CD4-positive, alpha-beta T cell treated with Interleukin-6 at 100 ng/mL for 8 hours (primary cell): ENCODE measurements at places on chromosomes 1 and 21.
A peak's percentile ranks its signal among the peaks of the same experiment; 100 is the strongest.

DNA sequence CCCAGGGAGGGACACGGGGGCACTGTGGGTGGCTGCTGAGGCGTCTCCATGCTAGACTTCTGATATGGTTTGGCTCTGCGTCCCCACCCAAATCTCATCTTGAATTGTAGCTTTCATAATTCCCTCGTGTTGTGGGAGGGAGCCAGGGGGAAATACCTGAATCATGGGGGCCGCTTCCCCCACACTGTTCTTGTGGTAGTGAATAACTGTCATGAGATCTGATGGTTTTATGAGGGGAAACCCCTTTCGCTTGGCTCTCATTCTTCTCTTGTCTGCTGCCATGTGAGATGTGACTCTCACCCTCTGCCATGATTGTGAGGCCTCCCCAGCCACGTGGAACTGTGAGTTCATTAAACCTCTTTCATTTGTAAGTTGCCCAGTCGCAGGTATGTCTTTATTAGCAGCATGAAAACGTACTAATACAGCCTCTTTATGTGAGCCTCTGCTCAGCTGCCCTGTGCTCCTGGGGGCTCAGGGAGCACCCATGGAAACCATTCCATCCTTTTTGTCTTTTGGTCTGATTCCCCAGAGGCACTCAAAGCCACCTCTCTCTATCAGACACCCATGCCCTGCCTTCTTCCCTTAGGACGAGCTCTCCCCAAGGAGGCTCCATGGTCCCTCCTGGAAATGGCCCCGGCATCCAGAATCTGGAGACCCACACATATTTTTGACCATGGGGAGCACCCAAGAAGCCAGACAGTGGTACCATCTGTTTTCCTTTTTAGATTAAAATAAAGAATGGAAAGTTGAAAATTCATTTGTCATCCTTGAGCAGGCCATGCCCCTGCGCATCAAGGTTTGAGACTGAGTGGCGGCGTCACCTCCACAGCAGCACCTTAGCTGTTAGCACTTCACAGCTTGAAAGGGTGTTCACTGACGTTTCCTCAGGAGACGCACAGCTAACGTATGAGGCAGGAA is 65.9 kb upstream of the FAM20B start:
- no peak for DNase-seq

DNA sequence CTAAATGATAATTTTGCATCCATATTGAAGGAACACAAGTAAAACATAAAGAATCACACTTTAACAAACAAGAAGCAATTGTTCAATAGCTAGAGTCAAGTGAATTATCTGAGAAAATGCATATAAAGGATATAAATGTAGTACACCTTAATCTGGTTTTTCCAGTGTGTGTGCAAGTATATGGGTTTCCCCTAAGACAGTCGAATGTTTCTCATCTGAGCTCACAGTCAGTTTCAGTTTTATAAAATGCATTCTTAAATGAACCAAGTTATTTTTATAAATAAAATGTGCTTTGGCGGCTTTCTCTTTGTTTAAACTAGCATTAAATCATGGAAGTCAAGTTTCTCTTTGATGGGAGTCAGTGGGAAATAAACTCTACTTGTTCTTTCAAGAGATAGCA is 125.9 kb downstream of the PTPRC start:
- no peak for DNase-seq

DNA sequence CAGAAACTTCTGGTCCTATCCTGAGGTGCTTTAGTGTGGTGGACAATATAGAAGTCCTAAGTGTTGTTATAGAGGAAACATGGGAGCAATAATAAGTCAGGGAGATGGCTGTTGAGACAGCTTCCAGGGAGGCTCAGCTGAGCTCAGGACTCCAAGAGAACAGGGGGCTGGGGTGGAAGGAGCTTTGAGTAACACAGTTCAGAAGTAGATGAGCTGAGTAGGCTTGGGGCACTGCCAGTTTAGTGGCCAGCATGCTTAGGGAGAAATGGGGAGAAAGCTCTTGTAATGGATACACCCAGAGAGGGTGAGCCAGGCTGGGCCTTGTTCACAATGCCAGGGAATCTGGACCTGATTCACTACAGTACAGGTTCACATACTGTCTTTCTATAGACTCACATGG is 201.6 kb downstream of the DAB1 start:
- no peak for DNase-seq

GRCh38 chr21:45513003-45513717 is 29.1 kb downstream of the SLC19A1 start:
- DNase-seq: no peak

DNA sequence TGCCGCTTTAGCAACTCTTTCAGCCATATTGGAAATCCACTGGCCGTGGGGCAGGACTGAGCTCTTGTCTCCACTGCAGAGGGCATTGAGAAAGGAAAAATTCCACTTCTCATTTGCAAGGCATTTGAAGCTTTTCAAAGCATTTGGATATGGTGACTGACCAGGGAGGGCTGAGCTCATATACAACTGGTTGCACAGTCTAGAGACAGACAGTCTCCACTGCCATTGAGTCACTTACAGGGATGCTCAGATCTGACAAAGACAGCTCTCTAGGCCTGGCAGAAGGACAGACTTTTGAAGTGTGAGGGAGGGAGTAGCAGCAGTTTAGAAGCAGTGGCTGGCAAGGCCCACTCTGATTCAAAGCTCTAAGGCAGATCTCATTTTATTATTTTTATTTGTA is 24.2 kb downstream of the NCF2 start:
- no peak for DNase-seq

DNA sequence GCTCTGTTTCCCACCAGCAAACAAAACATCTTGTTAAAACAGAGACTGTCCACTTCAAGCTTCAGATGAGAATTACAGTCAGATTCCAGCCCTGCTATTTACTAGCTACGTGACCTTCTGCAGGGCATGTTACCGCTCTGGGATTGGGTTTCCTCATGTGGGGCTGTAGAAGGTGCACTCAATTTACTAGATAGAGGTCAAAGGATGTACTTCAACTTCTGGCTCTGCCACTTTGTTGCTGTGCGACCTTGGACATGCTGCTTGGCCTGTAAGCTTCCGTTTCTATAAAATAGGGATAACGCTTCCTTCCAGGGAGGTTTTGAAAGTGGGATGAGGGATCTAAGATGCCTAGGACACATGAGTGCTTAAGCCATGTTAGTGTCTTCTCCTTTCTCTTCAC is 46.0 kb upstream of the LRIG2 start:
- DNase-seq: no peak

DNA sequence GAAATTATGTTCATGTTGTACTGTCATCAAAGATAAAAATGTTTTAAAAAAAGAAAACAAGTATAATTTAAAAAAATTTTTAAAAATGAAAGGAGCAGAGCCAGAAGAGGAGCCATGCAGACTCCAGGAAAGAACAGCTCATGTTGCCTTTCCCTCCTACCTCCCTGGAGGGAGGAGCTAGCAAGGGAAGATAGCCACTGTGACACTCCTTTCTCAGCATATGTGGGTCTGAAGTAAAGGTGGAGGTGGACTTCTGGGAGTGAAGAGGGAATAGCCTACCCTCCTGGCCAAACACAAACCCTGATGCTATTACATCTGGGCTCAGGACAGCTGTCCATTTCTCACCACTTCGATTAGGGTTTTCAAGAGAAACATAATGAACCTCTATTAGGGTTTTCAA is 54.2 kb downstream of the SLC2A1 start:
- DNase-seq: no peak

GRCh38 chr1:240255922-240256321 is 164.2 kb downstream of the FMN2 start:
- no peak for DNase-seq

- DNase-seq: no peak
Measured at GRCh38 chr1:183188240-183188639, 2.2 kb downstream of the LAMC2 start.

DNA sequence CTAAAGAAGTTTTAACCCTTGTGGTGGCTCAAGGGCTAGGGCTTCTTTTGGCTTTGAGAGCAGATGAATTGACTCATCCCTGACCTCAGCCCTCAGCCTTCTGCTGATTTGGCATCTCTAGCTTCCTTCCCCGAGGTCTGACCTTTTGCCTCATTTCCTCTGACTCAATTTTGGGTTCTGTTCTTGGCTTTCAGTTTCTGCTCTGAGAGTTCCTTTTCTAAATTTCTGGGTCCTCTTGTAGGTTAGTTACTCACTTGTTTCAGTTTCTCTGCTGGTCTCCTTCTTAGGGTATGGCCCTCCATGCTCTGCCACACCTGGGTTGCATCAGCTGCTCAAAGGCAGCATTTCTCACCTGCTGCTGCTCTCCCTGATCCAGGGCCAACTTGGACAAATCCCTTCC is 19.4 kb downstream of the PDE4B start:
- DNase-seq: peak; percentile 7

DNA sequence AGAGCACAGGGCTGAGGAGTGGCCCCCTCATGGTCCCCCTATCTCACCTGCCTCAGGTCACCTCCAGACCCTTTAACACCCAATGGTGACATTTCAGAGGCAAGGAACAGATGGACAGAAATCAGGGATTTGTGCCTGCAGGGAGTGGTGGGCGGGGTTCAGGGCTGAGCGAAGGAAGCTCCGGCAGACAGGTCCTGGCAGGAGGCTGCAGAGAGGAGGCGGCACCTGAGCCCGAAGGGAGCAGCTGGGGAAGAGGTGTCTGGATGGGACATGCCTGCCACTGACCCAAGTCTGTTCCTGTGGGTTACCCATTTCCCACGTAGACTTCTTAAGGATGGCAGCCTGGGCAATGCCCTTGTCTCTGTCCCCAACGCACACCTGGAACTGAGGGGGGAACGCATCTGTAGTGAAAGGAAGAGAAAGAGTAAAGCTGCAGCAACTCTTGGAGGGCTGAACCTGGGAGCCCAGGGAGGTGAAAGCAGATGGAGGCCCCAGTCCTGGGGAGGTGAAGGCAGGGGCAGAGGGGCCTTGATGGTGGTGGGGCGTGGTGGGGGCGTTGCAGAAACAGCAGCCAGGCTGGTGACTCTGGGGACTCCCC is 61.6 kb upstream of the ADARB1 start:
- no peak for DNase-seq

DNA sequence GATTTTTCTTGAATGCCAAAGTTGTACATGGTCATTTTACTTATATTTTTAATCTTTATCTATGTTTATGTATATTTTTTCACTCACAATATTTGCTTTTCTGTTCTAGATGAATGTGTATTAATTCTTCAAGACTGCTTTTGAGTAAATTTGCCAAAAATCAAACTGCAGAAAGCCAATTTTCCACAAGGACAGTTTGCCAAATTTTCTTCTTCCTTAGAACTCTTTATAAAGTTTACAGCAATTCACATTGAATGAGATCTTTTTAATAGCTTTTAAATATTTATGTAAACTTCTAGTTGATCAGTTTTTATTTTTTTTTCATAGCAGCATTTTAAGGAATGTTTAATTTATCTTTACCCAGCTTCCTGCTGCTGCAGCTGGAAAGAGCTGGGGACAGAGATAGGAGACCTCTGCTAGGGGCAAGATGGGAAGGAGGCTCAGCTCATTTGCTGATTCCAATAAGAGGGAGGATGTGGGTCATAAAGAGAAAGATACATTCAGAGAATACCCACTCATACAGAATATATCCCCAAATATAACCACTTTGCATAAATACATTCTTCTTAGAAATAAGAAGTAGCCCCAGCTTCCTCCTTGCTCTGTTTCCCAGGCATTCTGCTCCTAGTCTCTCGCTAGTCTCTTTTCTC is 93.0 kb downstream of the ODF2L start:
- no peak for DNase-seq

DNA sequence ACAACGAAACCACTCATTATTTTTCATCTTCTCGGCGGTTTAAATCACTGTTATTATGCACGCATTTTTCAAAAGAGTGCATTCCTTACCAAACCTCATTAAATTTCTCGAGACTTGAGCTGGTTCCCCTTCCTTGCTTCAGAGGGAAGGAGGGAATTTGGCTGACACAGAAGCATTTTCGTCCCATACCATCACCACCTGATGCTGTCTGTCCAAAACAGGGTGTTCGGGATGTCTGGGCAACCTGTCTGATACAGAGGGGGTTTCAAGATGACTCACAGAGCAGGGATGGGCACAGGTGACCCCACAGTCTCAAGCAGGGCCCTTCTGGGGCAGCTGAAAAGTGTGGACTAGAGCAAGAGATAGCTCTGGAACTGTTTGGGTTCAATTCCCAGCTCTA is 12.3 kb upstream of the RCC2 start:
- DNase-seq: no peak

DNA sequence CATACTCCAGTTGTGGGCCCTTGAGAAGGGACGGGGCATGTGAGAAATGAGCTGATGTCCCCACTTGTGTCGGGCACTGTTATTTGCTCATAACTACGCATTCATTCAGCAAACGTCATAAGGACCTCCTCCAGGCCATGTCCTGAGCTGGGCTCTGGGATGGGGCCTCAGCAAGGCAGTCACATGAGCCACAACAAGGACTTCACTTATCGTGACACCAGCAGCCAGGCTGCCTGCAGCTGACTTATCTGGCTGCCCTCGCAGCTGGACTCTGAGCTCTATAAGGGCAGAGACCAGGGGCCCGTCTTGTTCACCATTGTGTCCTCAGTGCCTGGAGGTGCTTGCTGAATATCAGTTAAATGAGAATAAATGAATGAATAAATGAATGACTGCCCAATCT is 37.5 kb upstream of the GRIK3 start:
- DNase-seq: no peak

- no peak for DNase-seq
Measured at GRCh38 chr1:48563021-48563420, 91.0 kb upstream of the SPATA6 start.

GRCh38 chr1:93542398-93542797 is 94.5 kb downstream of the FNBP1L start:
- DNase-seq: no peak

DNA sequence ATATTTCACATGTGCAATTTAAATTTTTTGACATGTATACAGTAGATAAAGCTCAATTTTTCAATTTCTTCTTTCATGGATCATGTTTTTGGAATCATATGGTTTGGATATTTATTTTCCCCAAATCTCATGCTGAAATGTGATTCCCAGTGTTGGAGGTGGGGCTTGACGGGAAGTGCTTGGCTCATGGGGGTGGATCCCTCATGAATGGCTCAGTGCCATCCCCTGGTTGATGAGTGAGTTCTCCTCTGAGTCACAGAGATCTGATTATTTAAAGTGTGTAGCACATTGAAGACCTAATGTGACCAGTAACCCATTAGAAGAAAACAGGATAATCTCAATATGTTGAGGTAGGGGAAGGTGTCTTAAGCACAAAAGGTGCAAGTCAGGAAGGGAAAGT is 9.1 kb upstream of the IFI16 start:
- no peak for DNase-seq

- no peak for DNase-seq
Measured at GRCh38 chr1:205304695-205305070, 16.9 kb downstream of the NUAK2 start.

DNA sequence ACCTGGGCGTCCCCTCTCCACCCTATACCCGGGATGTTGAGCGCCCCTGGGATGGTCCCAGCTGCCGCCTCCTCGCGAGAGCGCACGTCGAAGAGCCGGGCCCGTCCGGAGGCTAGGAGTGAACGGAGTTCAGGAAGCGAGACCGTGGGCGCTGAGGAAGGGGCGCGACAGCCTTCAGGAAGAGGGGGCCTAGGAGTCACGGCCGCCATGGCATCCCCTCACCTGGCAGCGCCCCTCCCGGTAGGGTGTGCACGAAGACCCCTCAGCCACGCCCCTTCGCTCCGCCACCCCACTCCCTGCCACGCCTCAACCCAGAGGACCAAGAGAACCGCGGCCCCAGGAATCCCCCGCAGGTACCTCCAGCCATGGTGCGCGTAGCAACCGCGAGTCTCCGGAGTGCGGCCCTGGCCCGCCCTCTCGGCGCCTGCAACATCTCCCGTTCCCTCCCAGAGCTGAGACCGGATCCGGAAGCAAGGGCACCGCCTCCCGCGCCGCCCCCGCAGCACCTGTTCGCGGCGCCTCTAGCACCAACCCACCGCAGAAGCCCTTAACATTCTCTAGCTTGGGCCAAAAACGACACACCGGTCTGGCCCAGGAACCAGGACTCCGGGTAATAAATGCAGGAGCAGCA is at the start of gene TSTD1:
Gene TSTD1, minus strand, starts transcription at position 442 of the 631 bp plus-strand sequence. Its CDS starts 75 bp downstream, at position 367.
- peak; percentile 87 for DNase-seq
